Activated CD4-positive, alpha-beta memory T cell treated with anti-CD3 and anti-CD28 coated beads for 36 hours (primary cell): ENCODE measurements at places on chromosomes 4 and X.

DNA sequence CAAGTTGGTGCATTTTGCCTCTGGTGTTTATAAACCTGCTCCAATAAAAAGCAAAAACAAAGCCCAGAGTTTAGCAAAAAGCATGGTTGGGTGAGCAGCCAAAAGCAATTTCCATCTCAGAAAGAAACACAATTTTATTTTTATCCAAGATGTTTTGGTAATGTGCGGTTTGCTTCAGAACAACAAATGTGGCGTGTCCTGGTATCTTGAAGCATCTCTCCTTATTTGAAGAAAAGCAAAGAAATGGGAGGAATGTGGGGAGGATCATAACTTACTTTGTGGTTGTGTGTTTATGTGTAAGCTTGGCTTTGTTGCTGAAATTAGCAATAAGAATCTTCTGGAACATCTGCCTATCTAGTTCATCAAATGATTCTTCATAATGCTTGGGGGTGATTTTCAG is 88.3 kb upstream of the DDX3X start:
- H3K36me3 ChIP-seq, result no peaks in the 10 kb centered on the region
- no peaks in the 10 kb centered on the region for H3K4me1 ChIP-seq
- no peak for DNase-seq
- H3K27me3 ChIP-seq, result no peaks in the 10 kb centered on the region
- no peak overlapping the region for H3K4me3 ChIP-seq
- H3K27ac ChIP-seq, result no peak overlapping the region

DNA sequence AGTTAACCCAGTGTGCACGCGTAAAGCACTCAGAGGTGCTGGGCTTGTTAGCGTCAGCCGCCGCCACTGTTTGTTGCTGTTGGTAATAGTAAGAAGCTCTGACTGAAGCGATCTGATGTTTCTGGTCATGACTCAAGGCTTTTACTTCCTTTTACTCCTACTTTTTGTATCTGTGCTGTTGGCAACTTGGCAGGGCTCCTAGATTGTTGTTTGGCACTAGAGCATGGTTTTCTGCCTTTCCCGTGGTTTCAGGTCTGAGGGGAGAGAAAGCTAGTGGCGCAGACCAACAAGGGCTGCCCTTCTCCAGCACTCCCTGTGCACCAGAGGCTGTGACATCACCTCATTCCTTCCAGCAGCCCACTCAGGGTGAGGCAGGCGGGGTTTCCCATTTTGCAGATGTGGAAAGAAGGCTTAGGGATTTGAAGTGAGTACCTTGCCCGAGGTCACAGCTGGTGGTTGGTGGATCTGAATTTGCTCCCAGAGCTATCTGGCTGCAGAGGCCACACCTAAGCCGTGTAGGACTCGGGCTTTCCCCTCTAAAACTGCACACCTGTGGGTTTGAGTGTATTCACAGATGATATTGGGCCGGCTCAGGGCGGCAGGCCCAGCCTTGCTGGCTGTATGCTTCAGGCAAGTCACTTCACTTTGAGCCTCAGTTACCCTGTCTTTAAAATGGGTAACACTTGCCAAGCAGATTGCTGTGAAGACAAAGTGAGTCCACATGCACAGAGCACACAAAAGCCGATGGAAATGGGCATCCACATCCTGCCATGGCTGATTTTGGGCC is 51.2 kb upstream of the TADA2B start:
- no peaks in the 10 kb centered on the region for H3K27me3 ChIP-seq
- peaks cover 7% of the 10 kb centered on the region for H3K36me3 ChIP-seq
- H3K4me3 ChIP-seq, result no peak overlapping the region
- H3K27ac ChIP-seq, result no peak overlapping the region
- peaks cover 46% of the 10 kb centered on the region for H3K4me1 ChIP-seq

DNA sequence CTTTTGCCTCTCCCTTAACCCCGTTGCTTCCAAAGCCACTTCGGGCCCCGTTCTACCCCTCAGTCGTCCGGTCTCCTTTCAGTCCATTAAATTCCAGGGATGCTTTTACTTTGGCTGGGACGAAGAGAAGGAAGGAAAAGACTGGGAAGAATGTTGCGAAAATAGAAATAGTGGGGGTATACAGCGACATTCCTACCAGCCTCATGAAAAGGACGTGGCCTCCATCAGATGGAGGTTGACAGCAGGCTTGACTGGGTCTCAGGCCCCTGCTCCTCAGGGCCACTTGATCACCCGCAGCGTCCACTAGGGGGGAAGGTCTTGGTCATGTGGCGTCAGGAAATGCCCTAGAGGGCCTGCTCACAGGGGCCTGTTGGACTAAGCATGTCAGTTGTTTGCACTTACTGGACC is 657 bp upstream of the ANKRD50 start:
- H3K4me3 ChIP-seq, result peak overlapping the region; percentile 72
- H3K27me3 ChIP-seq, result peaks cover 8% of the 10 kb centered on the region
- DNase-seq, result peak; percentile 16
- H3K4me1 ChIP-seq, result peaks cover 5% of the 10 kb centered on the region
- H3K36me3 ChIP-seq, result no peaks in the 10 kb centered on the region

- H3K27me3 ChIP-seq, result no peaks in the 10 kb centered on the region
- no peak for DNase-seq
- no peaks in the 10 kb centered on the region for H3K36me3 ChIP-seq
These were observed 570.7 kb downstream of the PCDH7 start for GRCh38 chr4:31290836-31291235.

GRCh38 chr4:7420661-7421040 is 14.1 kb downstream of the PSAPL1 start:
- H3K27me3 ChIP-seq, result peaks cover 10% of the 10 kb centered on the region
- no peaks in the 10 kb centered on the region for H3K4me1 ChIP-seq
- peak; percentile 3 for DNase-seq
- H3K4me3 ChIP-seq, result no peak overlapping the region
- H3K36me3 ChIP-seq, result no peaks in the 10 kb centered on the region

- H3K27me3 ChIP-seq, result peaks cover 8% of the 10 kb centered on the region
- H3K36me3 ChIP-seq, result no peaks in the 10 kb centered on the region
- H3K27ac ChIP-seq, result no peak within 1 kb of the TSS
- no peak for DNase-seq
- H3K4me1 ChIP-seq, result peaks cover under 1% of the 10 kb centered on the region
These were observed at the start of gene SLC26A1 for GRCh38 chr4:993111-994029. SLC26A1 (minus strand) TSS chr4:993404; CDS start chr4:991703, 1,701 bp downstream.

DNA sequence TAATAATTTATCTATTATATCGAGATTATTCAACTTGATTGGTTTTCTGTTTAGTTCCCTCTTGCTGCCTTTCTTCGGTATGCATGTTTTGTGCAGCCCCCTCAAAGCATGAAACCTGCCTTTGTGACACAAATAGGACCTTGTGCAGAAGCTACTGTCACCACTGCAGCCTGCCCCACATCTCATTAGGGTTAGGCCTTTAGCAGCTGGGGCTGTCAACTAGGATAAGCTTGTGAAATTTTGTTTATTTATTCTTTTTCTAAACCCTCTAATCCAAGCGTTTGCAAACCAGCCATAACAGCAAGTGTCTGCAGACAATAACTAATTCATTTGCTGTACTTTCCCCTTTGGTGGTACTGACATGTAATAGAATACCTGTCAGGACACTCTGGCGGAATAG is 258.9 kb downstream of the RCHY1 start:
- no peak for DNase-seq
- H3K27me3 ChIP-seq, result no peaks in the 10 kb centered on the region
- H3K4me3 ChIP-seq, result no peak overlapping the region
- no peaks in the 10 kb centered on the region for H3K36me3 ChIP-seq
- no peaks in the 10 kb centered on the region for H3K4me1 ChIP-seq

GRCh38 chrX:41514179-41514578 is 67.0 kb downstream of the NYX start:
- H3K27me3 ChIP-seq, result no peaks in the 10 kb centered on the region

DNA sequence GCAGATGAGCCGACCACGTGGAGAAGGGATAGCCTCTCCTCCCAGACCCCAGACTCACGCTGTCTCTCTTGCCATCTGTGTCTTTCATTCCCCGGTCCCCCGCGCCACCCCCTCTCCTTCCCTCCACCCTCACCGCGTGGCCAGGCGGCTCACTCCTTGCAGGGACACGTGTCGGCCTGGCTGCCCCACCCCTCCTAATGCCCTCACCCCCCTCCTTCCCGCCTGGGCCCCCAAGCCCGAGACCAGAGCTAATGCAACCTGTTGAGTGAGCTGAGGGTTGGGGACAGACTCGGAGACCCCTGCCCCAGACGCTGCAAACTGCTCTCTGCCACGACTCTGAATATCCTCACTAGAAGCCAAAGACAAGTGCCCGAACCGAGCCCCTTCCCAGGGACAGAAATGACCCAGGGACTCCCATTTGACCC is 1.8 kb downstream of the SLC38A5 start:
- H3K36me3 ChIP-seq, result peaks cover 28% of the 10 kb centered on the region
- peak; percentile 57 for DNase-seq
- peak overlapping the region; percentile 93 for H3K27ac ChIP-seq
- H3K4me1 ChIP-seq, result peaks cover 36% of the 10 kb centered on the region
- H3K4me3 ChIP-seq, result peak overlapping the region; percentile 95

- H3K4me1 ChIP-seq, result no peaks in the 10 kb centered on the region
- no peaks in the 10 kb centered on the region for H3K27me3 ChIP-seq
- no peak for DNase-seq
- no peaks in the 10 kb centered on the region for H3K36me3 ChIP-seq
- H3K27ac ChIP-seq, result no peak overlapping the region
These were observed 219.0 kb downstream of the KLHL4 start for GRCh38 chrX:87736576-87736975.

DNA sequence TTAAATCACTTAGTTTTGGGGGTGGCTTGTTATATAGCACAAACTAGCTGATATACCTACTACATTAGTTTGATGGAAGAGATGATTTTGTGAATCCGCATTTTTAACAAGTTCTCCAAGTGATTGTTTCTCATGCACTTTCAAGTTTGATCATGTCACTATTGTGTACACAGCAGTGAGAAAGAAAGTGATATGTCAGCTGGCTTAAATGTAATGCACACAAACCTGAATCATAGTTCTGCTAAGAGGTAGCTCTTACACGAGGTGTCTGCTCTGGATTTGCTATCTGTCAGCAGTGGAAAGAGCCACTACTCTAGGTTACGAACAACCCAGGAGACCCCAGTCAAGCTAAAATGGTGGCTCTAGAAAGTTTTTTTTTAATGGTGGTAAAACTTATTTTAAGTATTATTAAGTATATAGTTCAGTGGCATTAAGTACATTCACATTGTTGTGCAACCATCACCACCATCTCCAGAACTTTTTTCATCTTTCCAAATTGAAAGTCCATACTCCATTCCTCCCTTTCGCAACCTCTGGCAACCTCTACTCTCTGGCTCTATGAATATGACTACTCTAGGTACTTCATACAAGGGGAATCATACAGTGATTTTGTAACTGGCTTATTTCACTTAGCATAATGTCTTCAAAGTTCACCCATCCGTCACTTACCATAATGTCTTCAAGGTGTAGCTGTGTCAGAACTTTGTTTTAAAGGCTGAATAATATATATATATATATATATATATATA is 147.3 kb downstream of the HS6ST2 start:
- H3K27ac ChIP-seq, result no peak overlapping the region
- H3K4me3 ChIP-seq, result no peak overlapping the region
- H3K36me3 ChIP-seq, result no peaks in the 10 kb centered on the region
- H3K27me3 ChIP-seq, result peaks cover 3% of the 10 kb centered on the region
- no peak for DNase-seq

DNA sequence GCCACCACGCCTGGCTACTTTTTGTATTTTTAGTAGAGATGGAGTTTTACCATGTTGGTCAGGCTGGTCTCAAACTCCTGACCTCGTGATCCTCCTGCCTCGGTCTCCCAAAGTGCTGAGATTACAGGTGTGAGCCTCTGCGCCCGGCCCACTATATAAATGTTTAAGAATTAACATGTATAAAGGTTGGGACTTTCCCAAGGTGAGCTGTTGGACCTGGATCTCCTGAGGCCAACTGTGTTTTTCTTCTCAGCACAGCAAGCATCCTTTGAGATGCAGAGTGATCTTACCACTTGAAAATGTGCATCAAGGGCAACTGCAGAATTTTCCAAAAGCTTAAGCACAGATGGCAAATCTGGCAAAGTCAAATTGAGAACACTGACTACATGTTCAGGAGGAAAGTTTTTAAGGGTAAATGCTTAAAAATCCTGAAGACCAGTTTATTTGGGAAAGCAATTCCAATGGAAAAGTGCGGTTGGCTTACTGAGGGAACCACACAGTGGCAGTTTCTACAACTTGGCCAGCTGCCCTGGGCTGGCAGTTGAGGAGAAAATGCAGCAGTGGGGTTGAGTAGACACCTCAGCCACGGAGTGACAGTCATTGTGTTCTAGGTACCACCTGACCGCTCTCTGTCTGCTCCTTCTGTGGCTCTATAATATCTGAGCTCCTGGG is 168.9 kb downstream of the CBR4 start:
- H3K4me3 ChIP-seq, result no peak overlapping the region
- peaks cover 13% of the 10 kb centered on the region for H3K4me1 ChIP-seq
- H3K36me3 ChIP-seq, result no peaks in the 10 kb centered on the region
- no peak for DNase-seq
- no peak overlapping the region for H3K27ac ChIP-seq
- peaks cover 36% of the 10 kb centered on the region for H3K27me3 ChIP-seq

- H3K4me1 ChIP-seq, result peaks cover 32% of the 10 kb centered on the region
- peaks cover 36% of the 10 kb centered on the region for H3K36me3 ChIP-seq
- peak overlapping the region; percentile 42 for H3K27ac ChIP-seq
- no peak for DNase-seq
- H3K4me3 ChIP-seq, result no peak overlapping the region
These were observed 16.5 kb downstream of the TRAPPC2 start for GRCh38 chrX:13717700-13718472.

DNA sequence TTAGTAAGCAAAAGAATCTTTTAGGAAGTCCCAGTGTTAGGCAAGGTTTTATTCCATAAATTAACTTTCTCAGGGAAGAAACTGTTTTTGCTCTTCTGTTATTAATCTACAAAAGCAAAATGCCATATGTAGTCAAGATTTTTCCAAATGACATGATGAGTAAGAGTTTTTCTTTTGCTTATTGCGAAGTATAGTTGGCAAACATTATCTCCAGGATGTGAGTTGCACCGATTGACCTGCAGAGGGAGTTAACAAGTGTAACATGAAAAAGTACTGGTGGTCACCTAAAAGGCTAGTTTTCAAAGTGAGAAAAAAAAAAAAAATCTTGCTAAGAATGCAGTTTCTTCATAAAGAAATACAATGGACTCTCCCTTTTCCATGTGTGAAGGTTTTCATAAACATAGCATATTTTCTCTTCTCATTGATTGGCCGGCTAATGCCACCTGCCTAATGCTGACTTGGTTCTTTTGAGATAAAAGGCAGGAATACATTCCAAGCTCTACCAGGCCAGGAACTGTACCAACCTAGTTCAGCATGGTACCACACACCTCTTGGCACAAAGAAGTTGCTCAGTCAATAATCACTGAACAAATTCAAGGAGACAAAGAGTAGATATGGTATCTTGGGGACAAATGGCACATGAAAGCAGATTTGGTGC is 100.2 kb downstream of the LNX1 start:
- H3K27me3 ChIP-seq, result peaks cover 6% of the 10 kb centered on the region
- H3K4me3 ChIP-seq, result no peak overlapping the region
- H3K27ac ChIP-seq, result no peak overlapping the region

GRCh38 chr4:163249042-163249441 is 82.4 kb upstream of the NAF1 start:
- DNase-seq, result no peak
- no peak overlapping the region for H3K27ac ChIP-seq

- no peaks in the 10 kb centered on the region for H3K36me3 ChIP-seq
- H3K4me1 ChIP-seq, result no peaks in the 10 kb centered on the region
- DNase-seq, result no peak
- no peaks in the 10 kb centered on the region for H3K27me3 ChIP-seq
- H3K4me3 ChIP-seq, result no peak overlapping the region
- no peak overlapping the region for H3K27ac ChIP-seq
These were observed 118.3 kb downstream of the ADGRL3 start for GRCh38 chr4:61318431-61318830.
